Stimulated activated CD4-positive, alpha-beta T cell treated with anti-CD3 and anti-CD28 coated beads, Interleukin-2, amount 100 ng/mL, for 24 hours (primary cell): ENCODE measurements at places on chromosomes 16 and 17.

GRCh38 chr16:15919331-15919730 is 30.1 kb upstream of the ABCC1 start:
- no peak for DNase-seq

- DNase-seq: no peak
Measured at GRCh38 chr17:35352284-35352683, 21.1 kb downstream of the SLFN11 start.

- no peak for DNase-seq
Measured at GRCh38 chr16:12749076-12749475, 54.6 kb downstream of the CPPED1 start.

- DNase-seq: no peak
Measured at GRCh38 chr16:66226762-66227161, 139.7 kb upstream of the CDH5 start.

- peak; percentile 65 for DNase-seq
Measured at GRCh38 chr17:47693731-47694580, at the start of gene TBKBP1. TBKBP1 (plus strand) TSS chr17:47694161; CDS start chr17:47696113, 1,952 bp downstream.

- no peak for DNase-seq
Measured at GRCh38 chr16:55555436-55555835, 11.0 kb upstream of the CAPNS2 start.

DNA sequence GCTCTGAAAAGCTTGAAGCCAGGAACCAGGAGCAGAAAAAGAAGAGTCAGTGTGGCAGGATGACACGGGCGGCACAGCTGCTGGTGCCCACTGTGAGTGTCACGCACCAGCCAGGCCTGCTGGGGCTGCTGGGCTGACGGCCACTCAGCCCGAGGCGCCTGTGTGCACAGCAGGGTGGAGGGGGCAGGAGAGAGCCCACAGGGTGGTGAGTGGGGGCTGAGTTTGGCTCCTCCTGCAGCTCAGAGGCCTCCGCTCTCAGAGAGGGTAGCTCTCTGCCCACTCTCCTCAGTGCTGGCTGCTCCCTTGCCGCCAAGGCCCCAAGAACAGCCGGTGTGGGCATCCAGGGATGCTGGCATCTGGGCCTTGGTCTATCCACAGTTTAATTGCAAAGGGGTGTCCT is 59.6 kb downstream of the GSG1L start:
- DNase-seq: no peak

DNA sequence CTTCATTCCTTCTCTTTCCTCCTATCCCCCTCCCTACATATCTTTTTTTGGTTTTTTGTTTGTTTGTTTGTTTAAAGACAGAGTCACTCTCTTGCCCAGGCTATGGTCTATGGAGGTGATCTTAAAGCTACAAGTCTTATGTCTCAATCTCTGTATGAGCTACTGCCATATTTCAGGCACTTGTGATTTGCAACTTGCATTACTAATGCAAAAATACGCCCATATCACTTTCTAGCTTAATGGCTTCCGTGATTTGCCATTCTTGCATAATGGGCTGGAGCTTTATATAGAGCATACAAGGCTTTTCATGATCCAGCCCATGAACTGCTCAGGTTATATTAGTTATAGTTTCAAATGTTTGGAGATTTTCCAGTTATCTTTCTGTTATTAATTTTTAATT is 7.5 kb downstream of the CFAP97D1 start:
- DNase-seq: no peak

GRCh38 chr17:29723278-29724047 is 100.8 kb upstream of the CORO6 start:
- DNase-seq: no peak

DNA sequence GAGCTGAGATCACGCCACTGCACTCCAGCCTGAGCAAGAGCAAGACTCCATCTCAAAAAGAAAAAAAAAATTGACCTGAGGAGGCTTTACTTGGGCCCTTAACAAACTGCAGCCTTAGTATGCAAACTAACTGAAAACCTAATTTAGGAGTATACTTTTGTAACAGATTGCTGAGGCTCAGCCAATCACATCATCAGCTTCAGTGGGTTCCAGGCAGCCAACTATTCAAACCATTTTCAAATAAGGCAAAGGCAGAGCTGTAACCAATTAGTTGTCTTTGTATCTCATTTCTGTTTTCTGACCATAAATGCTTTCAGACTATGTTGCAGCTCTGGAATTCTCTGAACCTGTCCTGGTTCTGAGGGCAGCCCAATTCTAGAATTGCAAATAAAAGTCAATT is 23.9 kb downstream of the RAD51D start:
- no peak for DNase-seq

- no peak for DNase-seq
Measured at GRCh38 chr16:67183-67791, 5.1 kb downstream of the RHBDF1 start.

- no peak for DNase-seq
Measured at GRCh38 chr16:50500171-50500874, 47.9 kb upstream of the NKD1 start.

- peak; percentile 60 for DNase-seq
Measured at GRCh38 chr16:50666658-50667496, 14.2 kb downstream of the SNX20 start.

DNA sequence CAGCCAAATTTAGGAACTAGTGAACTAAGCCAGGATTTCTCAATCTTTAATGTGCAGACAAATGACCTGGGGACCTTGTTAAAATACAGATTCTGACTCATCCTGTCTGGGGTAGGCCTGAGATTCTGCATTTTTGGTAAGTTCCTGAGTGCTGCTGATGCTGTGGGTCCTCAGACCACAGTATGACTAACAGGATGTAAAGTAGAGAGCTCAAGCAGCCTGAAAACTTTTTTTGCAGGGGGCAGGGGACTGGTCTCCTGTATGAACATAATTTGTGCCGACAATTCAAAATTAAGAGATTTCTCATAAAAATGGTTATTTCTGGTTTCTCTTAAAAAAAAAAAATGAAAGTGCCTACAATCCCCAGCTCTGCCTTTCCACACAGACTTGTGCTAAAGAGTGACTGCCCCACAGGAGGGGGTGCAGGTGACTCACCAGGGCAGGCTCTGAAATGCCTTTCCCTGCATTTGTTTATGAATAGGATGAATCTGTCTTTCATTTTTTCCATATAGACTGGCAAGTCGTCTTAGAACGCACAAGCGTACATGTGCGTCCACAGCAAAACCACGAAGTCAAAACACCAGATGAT is 271.5 kb downstream of the PHKB start:
- DNase-seq: peak; percentile 24

DNA sequence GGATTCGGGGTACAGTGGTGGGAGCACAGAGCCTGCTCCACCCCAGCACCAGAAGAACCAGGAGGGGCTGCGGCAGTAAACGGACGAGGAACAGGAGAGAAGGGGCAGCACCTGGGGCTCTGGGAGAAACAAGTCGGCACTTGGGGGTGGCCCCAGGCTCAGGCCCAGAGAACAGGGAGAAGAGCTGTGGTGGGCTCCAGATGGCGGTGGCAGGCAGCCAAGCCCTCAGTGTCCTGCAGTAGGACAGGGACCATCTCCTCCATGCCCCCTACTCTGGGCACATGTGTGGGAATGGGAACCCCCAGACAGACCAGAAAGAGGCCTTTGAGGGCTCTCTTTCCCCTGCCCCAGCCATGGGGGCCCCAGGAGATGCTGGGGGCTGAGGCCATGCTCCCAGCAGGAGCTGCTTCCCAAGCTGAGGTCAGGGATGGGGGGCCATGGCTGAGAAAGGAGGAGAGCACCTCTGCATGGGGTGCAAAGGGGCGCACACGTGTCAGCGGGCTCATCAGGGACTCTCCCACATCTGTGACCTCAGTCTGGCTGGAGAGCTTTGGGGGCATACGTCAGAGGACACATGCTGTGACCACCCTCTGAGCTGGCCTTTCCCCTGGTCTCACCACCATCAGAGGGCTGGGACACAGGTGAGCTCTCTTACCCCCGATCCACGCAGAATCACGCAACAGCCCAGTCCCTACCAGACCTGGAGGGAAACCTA is 6.8 kb downstream of the USH1G start:
- no peak for DNase-seq

DNA sequence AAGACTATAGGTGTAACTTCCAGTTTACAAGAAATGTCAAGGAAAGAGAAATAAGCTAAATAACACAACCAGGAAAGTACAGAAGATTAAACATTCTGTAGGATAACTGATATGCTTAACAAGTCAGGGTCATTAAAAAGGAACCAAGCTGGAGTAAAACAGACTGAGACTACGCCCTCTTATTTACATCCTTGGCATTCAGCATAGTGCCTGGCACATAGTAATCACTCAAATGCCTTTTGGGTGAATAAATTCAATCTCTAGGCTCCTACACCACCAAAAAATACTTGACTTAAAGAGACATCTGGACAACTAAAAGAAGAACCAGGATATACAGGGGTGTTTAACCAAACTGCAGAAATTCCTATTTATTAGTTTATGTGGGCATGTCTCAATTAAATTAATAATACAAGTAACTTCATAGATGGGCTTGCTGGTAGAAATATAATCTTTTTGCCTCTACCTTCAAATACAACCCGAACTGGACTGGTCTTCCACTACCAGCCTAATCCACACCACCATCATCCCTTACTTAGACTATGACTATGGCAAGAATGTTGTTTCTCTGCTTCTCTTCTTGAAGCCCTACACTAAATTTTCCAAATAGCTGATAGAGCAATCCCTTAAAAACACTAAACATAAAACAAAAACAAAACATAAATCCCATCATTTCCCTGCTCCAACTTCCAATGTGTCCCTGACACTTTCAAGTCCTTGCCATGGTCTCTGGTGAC is 47.7 kb upstream of the ULK2 start:
- DNase-seq: no peak

DNA sequence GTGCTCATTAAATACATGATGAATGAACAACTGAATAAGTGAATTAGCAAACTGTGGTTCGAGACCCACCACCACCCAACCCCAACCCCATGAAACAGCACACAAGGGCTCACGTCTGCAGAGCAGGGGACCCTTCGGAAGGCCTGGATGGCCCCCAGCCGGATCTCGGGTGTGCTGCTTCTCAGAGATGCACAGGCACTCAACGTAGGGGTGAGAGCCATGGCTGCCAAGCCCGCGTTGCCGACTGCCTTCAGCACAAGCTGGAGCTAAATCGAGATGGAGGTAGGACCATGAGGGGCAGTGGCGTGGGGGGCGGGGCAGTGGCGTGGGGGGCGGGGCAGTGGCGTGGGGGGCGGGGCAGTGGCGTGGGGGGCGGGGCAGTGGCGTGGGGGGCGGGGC is 93.2 kb downstream of the LITAF start:
- DNase-seq: no peak

DNA sequence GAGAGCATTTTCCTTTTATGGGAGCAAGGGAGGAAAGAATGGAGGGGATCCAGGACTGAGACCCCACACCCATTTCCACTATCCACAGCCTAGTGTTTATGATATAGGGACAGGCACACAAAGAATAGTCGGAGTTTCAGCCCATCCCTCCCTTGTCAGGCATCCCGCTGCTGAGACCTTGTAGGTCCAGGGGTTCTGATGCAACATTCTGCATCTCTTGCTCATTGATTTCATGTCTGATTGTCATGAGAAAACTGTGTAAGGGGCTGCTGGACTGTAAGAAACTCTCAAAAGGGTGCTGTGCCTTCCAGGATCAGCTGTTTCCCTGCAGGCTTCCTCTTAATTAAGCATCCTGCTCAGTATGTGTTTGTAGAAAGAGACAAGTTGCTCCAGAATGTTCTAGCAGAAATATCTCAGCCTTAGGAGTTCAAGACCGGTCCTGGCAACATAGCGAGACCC is 5.3 kb upstream of the POLR3E start:
- DNase-seq: no peak

DNA sequence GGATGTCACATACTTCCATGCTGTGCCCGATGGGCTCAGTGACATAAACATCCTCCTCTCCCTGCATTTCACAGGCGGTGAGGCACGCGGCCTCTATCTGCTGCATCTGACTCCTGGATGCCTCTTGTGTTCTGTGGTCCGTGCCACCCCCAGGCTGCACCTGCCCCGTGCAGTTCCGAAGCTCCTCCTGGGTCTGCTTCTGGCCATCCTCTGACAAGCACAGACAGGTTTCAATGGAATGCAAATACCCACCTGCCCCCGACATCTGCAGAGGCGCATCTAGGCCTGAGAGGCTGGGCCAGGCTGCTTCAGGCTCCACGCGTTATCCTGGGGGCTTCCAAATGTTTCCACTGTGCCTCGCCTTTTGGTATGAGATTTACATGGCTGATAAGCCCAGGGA is 46.3 kb upstream of the DNAH17 start:
- no peak for DNase-seq

DNA sequence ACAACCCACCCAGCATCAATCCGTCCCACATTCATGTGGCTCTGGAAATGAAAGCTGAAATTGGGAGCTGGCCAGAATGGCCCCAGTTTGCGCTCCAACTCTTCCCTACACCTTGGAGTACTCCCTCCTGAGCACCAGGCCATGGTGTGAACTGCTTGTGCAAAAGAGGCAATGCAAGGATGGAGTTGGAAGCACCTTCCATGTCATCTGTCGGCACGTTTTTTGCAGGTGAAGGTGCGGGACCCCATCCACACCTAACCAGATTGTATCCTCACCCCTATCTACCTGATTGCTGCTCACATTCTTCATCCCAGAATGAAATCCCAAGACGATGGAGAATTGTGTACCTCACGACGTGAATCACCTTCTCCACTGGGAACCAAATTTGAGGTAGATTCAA is 136.6 kb upstream of the WSB1 start:
- no peak for DNase-seq

DNA sequence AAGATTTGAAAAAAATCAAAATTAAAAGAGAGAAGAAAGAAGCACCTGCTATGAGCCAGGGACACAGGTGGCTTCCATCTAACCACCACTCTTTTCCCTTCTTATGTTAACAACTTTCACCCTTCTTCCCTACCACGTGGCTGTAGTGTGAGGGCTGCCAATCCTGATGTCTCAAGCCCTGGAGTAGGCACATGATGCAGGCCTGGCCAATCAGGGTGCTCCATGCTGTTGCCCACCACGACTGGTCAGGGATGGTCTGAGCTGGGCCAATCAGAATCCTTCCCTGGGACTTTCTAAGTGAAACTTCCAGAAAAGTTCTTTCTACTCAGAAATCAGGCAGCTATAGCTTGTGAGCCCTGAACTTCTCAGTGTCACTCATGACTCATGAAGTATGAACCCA is 140.7 kb downstream of the SDK2 start:
- no peak for DNase-seq

- no peak for DNase-seq
Measured at GRCh38 chr16:26070302-26071100, 378.7 kb downstream of the HS3ST4 start.

DNA sequence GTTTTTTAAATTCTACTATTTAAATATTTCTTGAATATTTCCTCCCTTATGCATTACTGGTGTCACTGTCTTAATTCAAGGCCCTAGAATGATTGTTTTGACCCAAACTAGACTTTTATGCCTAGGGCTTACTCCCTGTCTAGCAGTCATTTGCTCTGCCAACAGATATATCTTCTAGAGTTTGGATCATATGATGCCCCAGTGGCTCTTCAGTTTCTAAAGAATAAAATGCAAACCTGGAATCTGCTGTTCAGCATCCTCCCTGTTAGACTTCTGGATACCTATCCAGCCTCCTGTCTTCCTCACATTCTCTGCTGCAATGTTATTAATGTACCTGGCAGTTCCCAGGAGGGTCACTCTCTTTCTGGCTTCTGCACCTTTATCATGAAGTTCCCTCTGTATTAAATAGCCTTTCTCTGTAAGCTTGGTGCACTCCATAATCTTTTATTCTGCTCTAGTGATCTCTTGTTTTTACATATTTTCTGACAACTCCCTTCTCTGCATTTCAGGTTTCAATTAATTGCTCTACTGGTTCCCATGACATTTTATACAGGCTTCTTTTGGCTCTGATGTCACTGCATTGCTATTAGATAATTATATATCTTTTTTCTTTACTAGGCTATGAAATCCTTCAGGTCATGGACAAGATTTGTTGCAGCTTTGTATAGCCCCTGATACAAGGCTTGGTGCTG is 15.7 kb downstream of the PHKB start:
- no peak for DNase-seq

- DNase-seq: no peak
Measured at GRCh38 chr17:56269556-56270389, 116.5 kb downstream of the ANKFN1 start.
